Neural crest cell (in vitro differentiated cells): ENCODE measurements at places on chromosomes 5 and 9. TPM values are rescaled to one million over a fixed set of nuclear protein-coding genes. Genes with fewer than 3 reads are reported as not detected.
A peak's percentile ranks its signal among the peaks of the same experiment; 100 is the strongest.

DNA sequence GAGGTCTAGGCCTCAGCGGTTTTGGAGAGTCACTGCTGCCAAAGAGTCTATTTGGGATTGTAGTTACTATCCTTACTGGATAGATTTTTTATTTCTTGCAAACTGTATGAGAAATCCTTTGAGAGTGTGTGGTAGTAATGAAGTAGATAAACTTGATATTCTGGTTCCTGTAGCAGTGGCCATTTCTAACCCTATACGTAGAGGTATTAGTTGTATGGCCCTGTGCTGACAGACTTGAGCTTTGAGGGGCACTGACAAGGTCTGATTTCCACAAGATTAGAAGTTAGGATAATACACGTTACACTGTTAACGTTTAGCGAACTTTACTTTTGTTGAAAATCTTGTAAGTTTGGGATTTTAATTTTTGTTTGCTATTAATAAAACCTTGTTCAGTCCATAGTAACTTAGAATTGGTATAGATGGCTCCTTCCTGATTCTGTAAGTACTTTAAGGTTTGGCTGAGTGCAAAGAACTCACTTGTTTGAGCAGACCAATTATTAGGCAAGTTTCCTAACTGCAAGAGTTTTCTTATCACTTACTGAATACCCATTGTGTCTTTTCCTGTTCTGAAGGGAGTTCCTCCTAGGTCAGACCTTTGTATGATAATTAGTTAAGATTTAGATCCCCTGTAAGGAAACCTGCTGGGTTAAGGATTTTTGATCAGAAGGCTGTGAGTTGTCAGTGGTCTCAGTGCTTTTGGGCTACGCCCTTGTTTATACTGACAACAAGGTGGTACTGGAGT is 31.4 kb downstream of the GCNT1 start:
- peaks cover 3% of the 10 kb centered on the region for H3K36me3 ChIP-seq
- H3K27ac ChIP-seq = no peak overlapping the region
- H3K27me3 ChIP-seq = no peaks in the 10 kb centered on the region
- H3K4me1 ChIP-seq = no peaks in the 10 kb centered on the region
- no peak overlapping the region for H3K4me3 ChIP-seq

GRCh38 chr5:92309336-92309991 is 926.3 kb upstream of the ARRDC3 start:
- H3K36me3 ChIP-seq = no peaks in the 10 kb centered on the region
- no peaks in the 10 kb centered on the region for H3K27me3 ChIP-seq
- DNase-seq = no peak
- peaks cover 24% of the 10 kb centered on the region for H3K4me1 ChIP-seq
- H3K4me3 ChIP-seq = no peak overlapping the region
- H3K27ac ChIP-seq = no peak overlapping the region

GRCh38 chr5:113022661-113023060 is 46.1 kb downstream of the DCP2 start:
- no peaks in the 10 kb centered on the region for H3K4me1 ChIP-seq
- peaks cover 20% of the 10 kb centered on the region for H3K36me3 ChIP-seq
- H3K27me3 ChIP-seq = no peaks in the 10 kb centered on the region
- H3K4me3 ChIP-seq = no peak overlapping the region

GRCh38 chr9:105328872-105329718 is 84.6 kb downstream of the SLC44A1 start:
- DNase-seq = no peak
- H3K27ac ChIP-seq = no peak overlapping the region

DNA sequence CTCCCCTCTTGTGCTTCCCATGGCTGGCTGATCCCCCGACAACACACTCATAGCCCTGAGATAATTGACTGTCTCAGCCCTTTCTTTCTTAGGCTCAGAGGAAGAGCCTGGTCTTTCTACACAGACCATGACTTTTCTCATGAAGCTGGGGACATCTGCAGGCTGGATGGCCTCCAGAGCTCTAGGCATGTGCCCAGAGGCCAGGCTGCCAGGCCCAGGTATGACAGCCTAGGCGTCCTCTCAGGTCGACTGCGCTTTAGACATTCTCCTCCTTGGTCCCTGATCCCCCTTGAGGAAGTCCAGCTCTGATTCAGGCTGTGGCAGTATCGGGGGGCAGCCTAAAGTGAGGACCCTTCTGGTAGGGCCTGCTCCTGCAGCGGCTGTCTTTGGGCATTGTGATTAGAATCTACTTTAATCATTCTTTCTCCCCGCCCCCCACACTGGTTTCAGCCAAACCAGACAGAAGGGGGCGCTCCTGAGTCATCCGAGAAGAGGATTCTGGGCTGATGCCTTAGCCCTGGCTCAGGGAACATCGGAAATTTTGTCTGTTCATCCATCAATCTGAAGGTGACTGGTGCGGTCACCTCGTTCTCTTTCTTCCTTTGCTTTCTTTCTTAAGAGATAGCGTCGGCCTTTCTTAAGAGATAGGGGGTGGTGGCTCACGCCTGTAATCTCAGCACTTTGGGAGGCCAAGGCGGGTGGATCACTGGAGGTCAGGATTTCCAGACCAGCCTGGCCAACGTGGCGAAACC is 66.5 kb upstream of the HSPA9 start:
- no peaks in the 10 kb centered on the region for H3K36me3 ChIP-seq
- H3K27ac ChIP-seq = peak overlapping the region; percentile 7
- H3K27me3 ChIP-seq = no peaks in the 10 kb centered on the region

GRCh38 chr9:80062567-80062966 is 490.8 kb downstream of the TLE4 start:
- H3K4me1 ChIP-seq = peaks cover 35% of the 10 kb centered on the region
- H3K27ac ChIP-seq = no peak overlapping the region
- DNase-seq = no peak
- no peak overlapping the region for H3K4me3 ChIP-seq

- no peak overlapping the region for H3K4me3 ChIP-seq
- H3K27me3 ChIP-seq = no peaks in the 10 kb centered on the region
- H3K36me3 ChIP-seq = no peaks in the 10 kb centered on the region
- H3K4me1 ChIP-seq = no peaks in the 10 kb centered on the region
- no peak overlapping the region for H3K27ac ChIP-seq
These were observed 157.7 kb upstream of the NR3C1 start for GRCh38 chr5:143561219-143561618.

- no peak for DNase-seq
- no peaks in the 10 kb centered on the region for H3K27me3 ChIP-seq
- no peak overlapping the region for H3K27ac ChIP-seq
- no peaks in the 10 kb centered on the region for H3K36me3 ChIP-seq
- peaks cover 12% of the 10 kb centered on the region for H3K4me1 ChIP-seq
These were observed 3.7 kb upstream of the EGFL7 start for GRCh38 chr9:136658849-136659535.

DNA sequence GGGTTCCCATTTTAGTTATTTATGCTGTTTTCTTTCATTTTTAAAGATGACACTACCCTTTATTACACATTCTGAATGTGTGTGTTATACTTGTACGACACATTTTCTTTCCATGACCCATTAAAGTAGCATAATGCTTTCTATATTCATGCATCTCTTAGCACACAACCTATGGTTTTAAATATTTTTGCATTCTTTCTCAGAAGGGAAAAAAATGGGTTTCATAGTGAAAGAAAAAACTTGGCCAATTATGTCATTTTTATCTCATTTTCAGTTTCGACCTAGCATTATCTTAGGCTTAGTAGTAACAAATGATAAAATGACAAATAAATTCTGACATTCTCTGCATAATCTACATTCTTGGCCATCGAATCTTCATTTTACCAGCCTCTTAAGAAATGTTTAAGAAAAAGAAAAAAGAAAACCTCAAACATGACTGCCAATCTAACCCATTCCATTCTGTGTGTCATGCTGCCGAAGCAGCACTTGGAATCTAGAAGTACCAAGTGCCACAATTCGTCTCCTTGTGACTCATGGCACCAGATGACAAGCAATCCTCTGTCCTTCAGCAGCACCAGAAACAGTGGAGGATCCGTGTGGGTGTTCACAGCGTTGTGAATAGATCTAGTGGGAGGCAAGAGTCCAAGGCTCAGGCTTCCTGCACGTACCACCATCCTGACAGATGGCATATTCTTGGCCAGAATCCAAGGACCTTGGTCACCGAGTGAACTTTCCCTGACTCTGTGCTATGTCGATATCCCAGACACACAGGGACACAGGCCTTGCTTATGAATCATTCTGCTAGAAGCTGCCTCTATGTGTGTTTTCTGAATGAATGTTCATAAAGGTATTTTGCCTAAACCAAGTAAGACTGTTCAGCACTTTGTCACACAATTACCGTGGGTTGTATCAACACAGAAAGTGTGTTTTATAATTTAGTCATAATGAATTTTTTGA is 502.7 kb downstream of the NR2F1-AS1 start:
- no peaks in the 10 kb centered on the region for H3K27me3 ChIP-seq
- peaks cover 8% of the 10 kb centered on the region for H3K4me1 ChIP-seq
- H3K27ac ChIP-seq = no peak overlapping the region
- DNase-seq = no peak
- no peaks in the 10 kb centered on the region for H3K36me3 ChIP-seq
- no peak overlapping the region for H3K4me3 ChIP-seq

GRCh38 chr9:82331079-82331478 is 342.5 kb downstream of the SPATA31D1 start:
- H3K27me3 ChIP-seq = no peaks in the 10 kb centered on the region
- no peak for DNase-seq
- no peak overlapping the region for H3K27ac ChIP-seq
- peaks cover 6% of the 10 kb centered on the region for H3K36me3 ChIP-seq
- no peaks in the 10 kb centered on the region for H3K4me1 ChIP-seq
- no peak overlapping the region for H3K4me3 ChIP-seq

DNA sequence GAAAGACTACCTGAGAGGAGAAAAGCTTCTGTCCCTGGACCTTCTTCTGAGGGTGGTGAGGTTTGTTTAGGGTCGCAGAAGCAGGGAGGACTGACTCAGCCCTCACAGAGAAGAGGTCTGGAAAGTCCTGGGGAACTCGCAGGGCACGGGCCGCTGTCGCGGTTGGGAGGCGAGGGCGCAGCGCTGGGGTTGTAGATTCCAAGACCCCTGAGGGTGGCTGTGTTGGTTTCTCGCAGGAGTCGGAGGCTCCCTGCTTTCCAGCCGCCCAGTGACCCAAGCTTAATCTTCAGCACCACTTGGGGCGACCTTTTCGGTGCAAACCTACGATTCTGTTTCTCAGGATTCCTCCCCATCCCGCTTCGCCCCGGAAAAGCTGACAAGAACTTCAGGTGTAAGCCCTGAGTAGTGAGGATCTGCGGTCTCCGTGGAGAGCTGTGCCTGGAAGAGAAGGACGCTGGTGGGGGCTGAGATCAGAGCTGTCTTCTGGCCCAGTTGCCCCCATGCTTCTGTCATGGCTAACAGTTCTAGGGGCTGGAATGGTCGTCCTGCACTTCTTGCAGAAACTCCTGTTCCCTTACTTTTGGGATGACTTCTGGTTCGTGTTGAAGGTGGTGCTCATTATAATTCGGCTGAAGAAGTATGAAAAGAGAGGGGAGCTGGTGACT is 482 bp downstream of the SLC27A6 start:
- peak overlapping the region; percentile 65 for H3K4me3 ChIP-seq
- H3K27ac ChIP-seq = no peak overlapping the region
- H3K36me3 ChIP-seq = no peaks in the 10 kb centered on the region
- H3K4me1 ChIP-seq = peaks cover 5% of the 10 kb centered on the region
- peak; percentile 5 for DNase-seq

- peak overlapping the region; percentile 87 for H3K27ac ChIP-seq
- no peaks in the 10 kb centered on the region for H3K27me3 ChIP-seq
- H3K36me3 ChIP-seq = no peaks in the 10 kb centered on the region
- H3K4me3 ChIP-seq = peak overlapping the region; percentile 63
- peaks cover 45% of the 10 kb centered on the region for H3K4me1 ChIP-seq
These were observed 23.1 kb downstream of the SLC25A25 start for GRCh38 chr9:128091144-128091543.

DNA sequence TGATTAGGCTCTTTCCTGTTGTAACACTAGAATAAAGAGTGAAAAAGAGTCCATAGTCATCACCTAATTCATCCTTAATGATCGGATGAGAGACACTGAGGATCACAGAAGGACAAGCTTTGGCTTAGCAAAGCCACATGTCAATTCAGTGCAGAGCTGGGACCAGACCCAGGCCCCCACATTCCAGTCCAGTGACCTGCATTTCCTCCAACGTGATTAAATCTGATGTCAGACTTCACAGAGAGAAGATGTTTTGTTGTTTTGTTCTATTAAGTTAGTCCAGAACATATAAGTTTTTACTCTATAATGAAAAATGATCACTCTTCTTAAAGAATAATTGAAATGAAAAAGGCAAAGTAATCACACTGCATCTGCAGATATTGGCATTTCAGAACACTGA is 377.9 kb upstream of the PAPPA start:
- H3K27me3 ChIP-seq = no peaks in the 10 kb centered on the region
- H3K36me3 ChIP-seq = no peaks in the 10 kb centered on the region
- no peak for DNase-seq
- H3K4me3 ChIP-seq = no peak overlapping the region
- no peak overlapping the region for H3K27ac ChIP-seq

DNA sequence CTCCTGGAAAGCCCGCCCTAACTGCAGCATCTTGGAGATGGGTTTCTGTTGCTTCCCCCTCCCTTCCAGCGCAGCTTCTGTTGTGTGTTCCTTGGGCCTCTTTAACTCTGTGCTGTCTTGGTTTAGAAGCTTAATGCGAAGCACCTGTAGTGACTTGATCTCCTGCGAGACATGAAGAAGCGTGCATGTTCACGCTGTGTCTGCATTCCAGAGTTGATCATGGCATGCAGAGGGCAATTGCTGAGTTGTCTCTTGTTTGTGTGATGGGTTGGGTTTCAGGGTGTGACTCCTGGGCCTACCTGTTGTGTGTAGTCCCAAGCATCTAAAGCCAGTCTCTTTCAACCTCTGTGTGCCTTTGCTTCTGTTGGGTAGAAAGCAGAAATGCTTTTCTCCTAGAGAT is 155.6 kb downstream of the SMARCA2 start:
- no peak for DNase-seq
- peaks cover 23% of the 10 kb centered on the region for H3K36me3 ChIP-seq
- no peaks in the 10 kb centered on the region for H3K27me3 ChIP-seq
- H3K27ac ChIP-seq = no peak overlapping the region
- peaks cover 26% of the 10 kb centered on the region for H3K4me1 ChIP-seq

DNA sequence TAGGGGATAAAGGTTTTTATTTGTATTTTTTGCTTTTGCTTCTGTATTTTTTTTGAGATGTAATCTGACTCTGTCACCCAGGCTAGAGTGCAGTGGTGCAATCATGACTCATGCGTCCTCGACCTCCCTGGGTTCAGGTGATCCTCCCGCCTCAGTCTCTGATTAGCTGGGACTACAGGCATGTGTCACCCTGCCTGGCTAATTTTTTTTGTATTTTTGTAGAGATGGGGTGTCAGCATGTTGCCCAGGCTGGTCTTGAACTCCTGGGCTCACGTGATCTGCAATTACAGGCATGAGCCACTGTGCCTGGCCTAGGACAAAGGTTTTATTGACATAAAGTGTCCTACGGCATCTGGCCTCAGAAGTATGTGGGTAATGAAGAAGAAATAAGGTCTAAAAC is 297.1 kb upstream of the C9orf72 start:
- DNase-seq = no peak
- H3K27me3 ChIP-seq = peaks cover 3% of the 10 kb centered on the region
- H3K4me3 ChIP-seq = no peak overlapping the region
- no peak overlapping the region for H3K27ac ChIP-seq
- no peaks in the 10 kb centered on the region for H3K36me3 ChIP-seq

The KDM4C gene
- total RNA-seq = 9.4 and 11.2 TPM in 2 replicates

The CDO1 gene
- 27.6 and 28.9 TPM in 2 replicates for total RNA-seq

The IFNA13 gene
- total RNA-seq = not detected in 2 replicates

The NIM1K gene
- total RNA-seq = 0.23 and 0.30 TPM in 2 replicates

The NME5 gene
- total RNA-seq = 6.3 and 8.4 TPM in 2 replicates

The PCDHA10 gene
- total RNA-seq = 7.3 and 7.4 TPM in 2 replicates

The TLN1 gene
- total RNA-seq = 123 and 141 TPM in 2 replicates

The BAAT gene
- 0.16 and 0.30 TPM in 2 replicates for total RNA-seq

The ZFP2 gene
- 2.9 and 3.4 TPM in 2 replicates for total RNA-seq

The IFNB1 gene
- not detected in 2 replicates for total RNA-seq

The NAIP gene
- 10.3 and 11.3 TPM in 2 replicates for total RNA-seq

The ALDH1A1 gene
- total RNA-seq = 0.14 TPM in 2 replicates

The SEMA6A gene
- 30.0 and 34.0 TPM in 2 replicates for total RNA-seq

The C5orf58 gene
- total RNA-seq = not detected in 2 replicates

The RANBP3L gene
- not detected in 2 replicates for total RNA-seq

The HDAC3 gene
- total RNA-seq = 110 and 114 TPM in 2 replicates

The BOD1 gene
- 121 and 126 TPM in 2 replicates for total RNA-seq

The EMB gene
- total RNA-seq = 16.9 and 20.5 TPM in 2 replicates
